Fibroblast of the aortic adventitia (primary cell): ENCODE measurements at places on chromosomes 1 and 21. TPM values are rescaled to one million over a fixed set of nuclear protein-coding genes. Genes with fewer than 3 reads are reported as not detected.

PIP5K1A gene
- total RNA-seq, result 56.4 and 86.4 TPM in 2 replicates

SLC45A1 gene
- 2.0 TPM in 2 replicates for total RNA-seq

PTPRC gene
- 0.09 TPM in 1 of 2 replicates, not detected in the other for total RNA-seq

IGSF3 gene
- 0.27 TPM in 1 of 2 replicates, not detected in the other for total RNA-seq

PRAMEF33 gene
- total RNA-seq, result not detected in 2 replicates

MAP10 gene
- total RNA-seq, result 1.5 and 1.9 TPM in 2 replicates

GJA8 gene
- not detected in 2 replicates for total RNA-seq

YARS1 gene
- 96.7 and 186 TPM in 2 replicates for total RNA-seq

ASTN1 gene
- total RNA-seq, result under 0.01 and 0.16 TPM in 2 replicates

UBL4B gene
- not detected in 2 replicates for total RNA-seq

TGFBR3 gene
- 37.2 and 118 TPM in 2 replicates for total RNA-seq

WNT4 gene
- under 0.01 TPM in 1 of 2 replicates, not detected in the other for total RNA-seq

PRKAA2 gene
- total RNA-seq, result 0.16 and 3.7 TPM in 2 replicates

CYP4A11 gene
- not detected in 2 replicates for total RNA-seq

ZMYND12 gene
- total RNA-seq, result 0.82 and 1.6 TPM in 2 replicates

IL10 gene
- not detected in 2 replicates for total RNA-seq

BSDC1 gene
- total RNA-seq, result 47.6 and 52.3 TPM in 2 replicates

MORC3 gene
- 19.5 and 38.1 TPM in 2 replicates for total RNA-seq

PLA2G2A gene
- total RNA-seq, result 0.27 TPM in 1 of 2 replicates, not detected in the other

LORICRIN gene
- not detected in 2 replicates for total RNA-seq

IBA57 gene
- total RNA-seq, result 6.1 and 16.9 TPM in 2 replicates

AMY1C gene
- not detected in 2 replicates for total RNA-seq

USH2A gene
- under 0.01 TPM in 1 of 2 replicates, not detected in the other for total RNA-seq

GBP2 gene
- total RNA-seq, result 19.8 and 75.5 TPM in 2 replicates

WNT3A gene
- total RNA-seq, result not detected in 2 replicates

CRB1 gene
- 0.08 and 0.09 TPM in 2 replicates for total RNA-seq

KDM5B gene
- 56.4 and 117 TPM in 2 replicates for total RNA-seq

NOTCH2NLA gene
- 50.7 and 74.1 TPM in 2 replicates for total RNA-seq

NOS1AP gene
- 0.18 TPM in 1 of 2 replicates, not detected in the other for total RNA-seq

GPR37L1 gene
- not detected in 2 replicates for total RNA-seq

CCDC185 gene
- not detected in 2 replicates for total RNA-seq

FTCD gene
- total RNA-seq, result 0.25 and 0.27 TPM in 2 replicates

PGBD5 gene
- not detected in 2 replicates for total RNA-seq

MIA3 gene
- total RNA-seq, result 61.5 and 81.0 TPM in 2 replicates

VPS13D gene
- 32.5 and 37.5 TPM in 2 replicates for total RNA-seq

NUAK2 gene
- total RNA-seq, result 0.74 and 2.9 TPM in 2 replicates

PRAMEF13 gene
- total RNA-seq, result not detected in 2 replicates

VANGL2 gene
- total RNA-seq, result not detected in 2 replicates

DCDC2B gene
- total RNA-seq, result not detected in 2 replicates

ENAH gene
- total RNA-seq, result 131 and 148 TPM in 2 replicates

TMEM82 gene
- not detected in 2 replicates for total RNA-seq

CXADR gene
- 1.6 and 2.0 TPM in 2 replicates for total RNA-seq

PODN gene
- total RNA-seq, result 47.5 and 176 TPM in 2 replicates

MYBPH gene
- total RNA-seq, result 0.08 TPM in 1 of 2 replicates, not detected in the other

A3GALT2 gene
- total RNA-seq, result not detected in 2 replicates

RIPPLY3 gene
- total RNA-seq, result not detected in 2 replicates

WNT9A gene
- total RNA-seq, result 0.41 and 0.99 TPM in 2 replicates

UHMK1 gene
- total RNA-seq, result 46.7 and 74.3 TPM in 2 replicates

LIN28A gene
- not detected in 2 replicates for total RNA-seq

FMN2 gene
- 8.1 and 34.5 TPM in 2 replicates for total RNA-seq

E2F2 gene
- total RNA-seq, result 5.6 TPM in 1 of 2 replicates, not detected in the other
